ENCODE measurements at places on chromosomes 5 and 9.

DNA sequence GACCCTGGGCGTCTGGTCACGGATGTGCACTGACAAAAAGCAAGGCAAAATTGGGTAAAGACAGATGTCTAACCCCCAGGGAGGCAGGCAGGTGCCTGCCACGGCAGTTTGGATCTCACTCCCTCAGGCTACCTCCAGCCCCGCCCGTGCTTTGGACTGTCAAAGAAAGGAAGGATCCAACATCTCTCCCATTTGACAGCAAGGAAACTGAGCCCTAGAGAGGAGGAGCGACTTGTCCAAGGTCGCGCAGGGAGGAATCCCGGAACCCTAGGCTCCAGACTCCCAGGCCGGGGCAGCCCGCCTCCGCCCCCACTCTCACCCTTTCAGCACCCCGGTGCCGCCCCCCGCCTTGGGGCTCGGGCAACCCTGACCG, 376 bp downstream of the GOLGA1 start:
- no peak for DNase-seq

DNA sequence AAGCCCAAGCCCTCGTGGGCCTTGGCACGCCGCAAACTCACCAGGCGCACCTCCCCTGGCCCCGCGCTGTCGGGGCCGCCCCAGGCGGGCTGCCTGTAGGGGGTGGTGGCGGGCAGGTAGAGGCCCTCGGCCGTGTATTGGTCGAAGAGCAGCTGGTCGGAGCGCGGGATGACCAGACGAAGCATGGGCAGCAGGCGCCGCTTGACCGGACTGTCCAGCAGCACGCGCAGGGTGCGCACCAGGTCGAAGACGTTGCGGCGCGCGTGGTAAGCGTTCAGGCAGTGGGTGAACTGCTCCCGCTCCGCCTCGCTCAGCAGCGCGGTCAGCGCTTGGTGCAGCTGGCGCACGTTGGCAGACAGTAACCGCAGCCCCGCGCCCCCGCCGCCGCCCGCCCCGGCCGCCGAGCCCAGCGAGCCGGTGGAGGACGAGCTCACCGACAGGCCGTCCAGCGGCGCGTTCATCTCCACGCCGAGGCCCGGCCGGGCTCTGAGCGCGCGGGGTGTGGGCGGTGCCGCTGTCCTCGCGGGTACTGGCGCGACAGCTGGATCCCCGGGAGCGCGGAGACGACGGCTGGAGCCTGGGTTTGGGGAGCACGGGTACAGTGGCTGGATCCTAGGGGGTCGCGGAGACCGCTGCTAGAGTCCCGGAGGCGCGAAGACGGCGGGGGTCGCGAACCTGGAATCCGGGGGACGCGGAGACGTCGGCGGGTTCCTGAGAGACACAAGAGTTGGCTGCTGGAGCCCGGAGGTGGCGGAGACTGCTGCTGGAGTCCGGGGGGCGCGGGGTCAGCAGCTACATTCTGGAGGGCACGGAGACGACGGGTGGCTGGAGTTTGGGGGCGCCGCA, 709 bp downstream of the WHRN start:
- DNase-seq: no peak

GRCh38 chr9:6915635-6916034, 157.9 kb downstream of the KDM4C start:
- DNase-seq: no peak

DNA sequence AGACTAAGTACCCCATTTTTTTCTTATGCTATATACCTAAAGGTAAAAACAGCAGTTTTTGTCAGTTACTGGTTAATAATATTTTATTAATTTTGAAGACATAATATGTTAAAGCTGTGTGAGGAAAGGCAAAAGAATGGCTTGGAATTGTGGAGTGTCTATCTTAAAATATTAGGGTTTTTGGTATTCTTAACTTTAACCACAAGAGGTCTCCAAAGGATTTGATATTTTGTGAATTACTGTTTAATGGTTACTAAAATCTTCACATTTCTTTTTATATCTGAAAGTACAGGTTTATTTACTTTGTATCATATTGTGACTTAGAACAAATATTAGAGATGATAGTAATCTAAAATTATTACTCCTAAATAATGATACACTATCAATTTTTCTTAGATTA, 32.0 kb upstream of the DHFR start:
- DNase-seq: peak; percentile 10

GRCh38 chr5:133112026-133112660, 60.3 kb downstream of the HSPA4 start:
- DNase-seq: no peak

DNA sequence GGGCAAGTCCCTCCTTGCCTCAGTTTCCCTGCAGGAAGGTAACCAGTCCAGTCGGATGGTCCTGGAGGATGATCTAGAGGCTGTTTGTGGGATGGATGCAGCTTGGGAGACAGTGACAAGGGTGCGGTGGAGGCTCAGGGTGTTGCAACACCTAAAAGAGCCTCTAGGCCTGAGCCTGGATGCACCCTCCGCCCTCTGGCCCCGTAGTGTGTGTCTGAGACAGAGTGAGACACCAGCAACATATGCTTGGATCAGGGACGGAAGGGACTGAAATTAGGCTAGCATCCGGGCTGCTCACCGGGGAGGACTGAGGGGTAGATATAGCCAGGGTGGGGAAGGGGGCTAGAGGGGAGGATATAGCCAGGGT, 1.1 kb downstream of the CRAT start:
- no peak for DNase-seq

Data from activated CD4-positive, alpha-beta T cell treated with anti-CD3 and anti-CD28 coated beads, Interleukin-10, Interleukin-2, amounts not matched to agents 100 ng/mL and 50 ng/mL, durations not matched to agents 16 hours and 8 hours (primary cell).